DMS53 (cell line): ENCODE measurements at places on chromosomes 2 and 18.

DNA sequence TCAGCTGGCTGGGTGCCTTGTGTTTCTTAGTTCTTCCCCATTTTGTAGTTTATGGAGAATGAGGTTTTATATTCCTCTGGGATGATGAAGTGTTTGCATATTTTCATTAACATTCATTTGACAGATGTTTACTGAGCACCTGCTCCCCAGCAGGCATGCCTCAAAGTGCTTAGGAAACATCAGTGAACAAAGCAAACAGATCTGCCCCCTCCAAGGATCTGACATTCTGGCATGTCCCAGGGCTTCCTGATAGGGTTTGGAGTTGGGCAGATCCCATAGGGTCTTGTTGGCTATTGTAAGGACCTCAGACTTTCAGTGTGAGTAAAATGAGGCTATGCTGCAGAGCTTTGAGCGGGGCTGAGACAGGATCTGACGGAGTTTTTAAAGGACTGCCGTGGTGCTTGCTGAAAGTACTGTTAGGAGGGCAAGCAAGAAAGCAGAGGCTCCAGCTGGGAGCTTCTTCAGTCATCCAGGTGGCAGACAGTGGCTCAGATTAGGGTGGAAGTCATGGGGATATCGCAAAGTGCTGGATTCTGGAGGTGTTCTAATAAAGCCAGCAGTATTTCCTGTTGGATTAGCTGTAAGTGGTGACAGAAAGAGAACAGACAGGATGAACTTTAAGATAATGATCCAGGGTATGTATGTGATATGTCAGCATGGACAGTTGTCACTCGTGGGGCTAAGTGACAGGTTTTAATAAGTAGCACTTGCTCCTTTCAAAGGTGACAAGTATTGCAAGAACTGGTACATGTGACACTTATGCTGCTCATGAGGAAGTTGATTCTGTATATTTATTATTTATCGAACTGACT lies 11.3 kb upstream of the IAH1 start:
- DNase-seq = peak; percentile 40

DNA sequence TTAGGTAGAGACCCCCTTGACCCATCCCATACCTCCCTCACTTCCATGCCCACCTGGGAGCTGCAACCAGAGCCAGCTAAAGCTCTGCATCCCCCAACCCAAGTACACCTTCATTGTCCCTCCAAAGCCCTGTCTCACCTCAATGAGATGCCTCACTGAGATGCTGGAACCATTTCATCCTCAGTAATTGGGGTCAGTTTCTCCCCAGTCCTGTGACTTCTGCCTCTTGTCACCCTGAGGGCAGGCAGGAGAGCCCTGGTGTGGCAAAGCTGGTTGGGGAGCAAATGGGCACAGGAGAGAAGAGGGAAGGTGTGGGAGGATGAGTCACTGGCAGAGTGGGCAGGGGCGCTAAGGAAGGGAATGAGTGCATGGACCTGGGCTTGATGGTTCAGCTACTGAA lies 27.9 kb upstream of the NT5DC4 start:
- DNase-seq = peak; percentile 69

GRCh38 chr2:210004881-210005280 lies 2.4 kb downstream of the RPE start:
- no peak for DNase-seq

GRCh38 chr2:15040429-15041084 lies 408.0 kb downstream of the LRATD1 start:
- no peak for DNase-seq

- DNase-seq = peak; percentile 83
Measured at GRCh38 chr18:60649842-60650536, 277.4 kb upstream of the MC4R start.

GRCh38 chr2:238861766-238862315 lies 14.0 kb downstream of the TWIST2 start:
- no peak for DNase-seq

- no peak for DNase-seq
Measured at GRCh38 chr2:197238043-197238365, 72.6 kb downstream of the ANKRD44 start.

GRCh38 chr2:53751728-53752127 lies 15.9 kb upstream of the CHAC2 start:
- DNase-seq = no peak

- peak; percentile 85 for DNase-seq
Measured at GRCh38 chr2:47323009-47323821, 79.7 kb upstream of the MSH2 start.

GRCh38 chr18:13500869-13501542 lies 225.4 kb downstream of the FAM210A start:
- peak; percentile 23 for DNase-seq

DNA sequence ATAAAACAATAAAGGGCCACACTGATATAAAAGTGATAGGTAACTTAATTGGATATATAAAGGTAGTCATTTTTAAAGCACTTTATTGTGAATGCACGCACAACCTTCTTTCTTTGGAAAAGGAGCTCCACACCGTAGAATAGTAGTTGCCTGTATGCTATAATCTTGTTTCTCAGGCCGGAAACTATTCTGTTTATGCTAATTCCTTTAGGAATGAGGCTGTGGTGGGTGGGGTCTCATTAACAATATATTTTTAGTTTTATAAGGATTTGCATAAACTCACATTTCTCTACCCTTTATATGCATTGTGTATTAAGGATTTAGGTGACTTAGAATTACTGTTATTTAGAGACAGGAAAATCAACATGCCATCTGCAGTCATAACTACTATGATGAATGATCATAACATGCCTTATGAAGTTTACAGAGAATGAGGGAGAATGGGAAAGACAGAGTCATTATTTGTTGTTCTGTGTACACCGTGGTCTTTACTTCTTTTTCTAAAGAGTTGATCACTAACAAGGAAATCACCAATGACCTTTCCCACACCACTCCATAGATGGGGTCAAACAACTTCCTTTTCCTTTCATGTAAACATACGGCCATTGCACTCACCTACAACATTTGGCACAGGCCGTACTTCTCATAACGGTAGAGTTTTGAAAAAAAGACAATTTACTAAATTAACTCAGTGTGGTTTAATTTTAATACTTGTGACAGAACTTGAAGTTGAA lies 84.5 kb downstream of the PIEZO2 start:
- DNase-seq = no peak

GRCh38 chr2:14451312-14451711 lies 181.2 kb upstream of the LRATD1 start:
- peak; percentile 46 for DNase-seq

- no peak for DNase-seq
Measured at GRCh38 chr2:44200759-44201158, 32.1 kb downstream of the PPM1B start.

- DNase-seq = no peak
Measured at GRCh38 chr2:24012521-24013188, 2.8 kb downstream of the MFSD2B start.

- DNase-seq = no peak
Measured at GRCh38 chr18:27130065-27130630, 55.0 kb downstream of the CHST9 start.

DNA sequence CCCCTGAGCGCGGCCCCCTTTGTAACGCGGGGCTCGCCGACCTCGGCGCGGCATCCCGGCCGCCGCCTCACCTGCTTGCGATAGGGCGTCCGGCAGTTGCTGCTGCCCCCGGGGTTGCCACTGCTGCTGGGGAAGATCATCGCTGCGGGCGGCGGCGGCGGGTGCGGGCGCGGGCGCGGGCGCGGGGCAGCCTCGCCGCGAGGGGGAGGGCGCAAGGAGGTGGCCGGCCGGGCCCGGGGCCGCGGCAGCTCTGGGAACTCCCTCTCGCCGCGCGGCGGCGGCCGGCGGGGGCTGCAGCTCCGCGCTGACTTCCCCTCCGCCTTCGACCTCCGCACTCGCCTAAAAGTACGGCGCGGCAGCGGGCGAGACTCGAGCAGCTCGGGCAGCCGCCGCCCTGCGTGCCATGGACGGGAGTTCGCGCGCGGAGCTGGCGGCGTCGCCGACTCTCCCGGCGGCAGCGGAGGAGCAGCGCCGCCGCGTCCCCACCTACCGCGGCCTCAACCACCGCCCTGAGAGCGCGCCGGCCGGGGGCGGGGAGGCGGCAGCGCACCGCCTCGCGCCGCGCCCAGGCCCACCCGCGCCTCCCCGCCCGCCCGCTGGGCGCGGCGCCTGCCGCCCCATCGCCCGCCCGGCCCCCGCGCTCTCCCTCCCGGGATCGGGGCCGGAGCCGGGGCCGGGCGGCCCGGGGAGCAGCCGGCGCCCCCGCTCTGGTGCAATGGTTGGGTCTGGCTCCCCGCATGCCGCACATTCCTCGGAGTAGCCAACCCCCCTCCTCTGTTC lies 86.0 kb downstream of the RBMS1 start:
- peak; percentile 82 for DNase-seq

DNA sequence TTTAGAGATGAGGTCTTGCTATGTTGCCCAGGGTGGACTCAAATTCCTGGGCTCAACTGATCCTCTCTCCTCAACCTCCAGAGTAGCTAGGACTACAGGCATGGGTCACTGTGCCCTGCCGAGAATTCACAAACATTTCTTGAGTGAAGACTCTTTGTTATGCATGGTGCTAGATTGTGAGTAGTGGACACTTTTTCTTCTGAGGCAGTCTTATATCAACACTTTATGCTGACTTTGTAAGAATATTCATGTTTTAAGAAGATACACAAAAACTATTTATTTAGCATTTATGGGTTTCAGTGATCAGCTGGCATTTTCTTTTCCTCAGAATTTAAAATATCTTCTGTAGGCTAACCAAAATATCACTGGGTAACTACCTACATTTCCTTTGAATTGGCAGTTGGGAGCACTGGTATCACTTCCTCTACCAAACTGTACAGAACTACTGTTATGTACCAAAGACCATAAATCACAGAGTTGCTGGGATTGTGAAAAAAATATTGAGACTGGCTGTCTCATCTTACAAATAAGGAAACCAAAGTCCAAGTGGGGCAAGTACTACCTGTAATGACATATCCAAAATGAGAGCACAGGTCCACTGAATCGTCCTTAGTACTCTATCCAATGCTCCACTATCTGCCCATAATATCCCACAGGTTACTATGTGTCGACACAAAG lies 34.0 kb downstream of the DOCK10 start:
- no peak for DNase-seq

DNA sequence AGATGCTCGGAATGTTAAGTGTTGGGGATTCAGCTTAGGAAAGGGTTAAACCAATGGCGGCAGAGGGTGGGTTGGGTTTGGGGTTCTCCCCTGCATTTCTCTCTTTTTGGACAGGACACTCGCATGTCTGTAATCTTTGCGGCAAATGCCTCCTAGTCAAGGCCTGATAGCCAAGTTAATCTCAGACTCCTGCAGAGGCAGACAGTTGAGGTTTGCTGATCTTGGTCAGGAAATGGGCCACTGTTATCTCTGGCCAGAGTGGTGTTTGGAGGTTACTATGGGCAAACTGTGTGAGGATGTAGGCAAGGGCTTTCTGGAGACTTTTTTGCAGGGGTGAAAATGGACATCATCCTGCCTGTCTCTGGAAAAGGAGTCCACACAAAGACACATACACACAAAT lies 188.8 kb downstream of the SETBP1 start:
- DNase-seq = no peak

DNA sequence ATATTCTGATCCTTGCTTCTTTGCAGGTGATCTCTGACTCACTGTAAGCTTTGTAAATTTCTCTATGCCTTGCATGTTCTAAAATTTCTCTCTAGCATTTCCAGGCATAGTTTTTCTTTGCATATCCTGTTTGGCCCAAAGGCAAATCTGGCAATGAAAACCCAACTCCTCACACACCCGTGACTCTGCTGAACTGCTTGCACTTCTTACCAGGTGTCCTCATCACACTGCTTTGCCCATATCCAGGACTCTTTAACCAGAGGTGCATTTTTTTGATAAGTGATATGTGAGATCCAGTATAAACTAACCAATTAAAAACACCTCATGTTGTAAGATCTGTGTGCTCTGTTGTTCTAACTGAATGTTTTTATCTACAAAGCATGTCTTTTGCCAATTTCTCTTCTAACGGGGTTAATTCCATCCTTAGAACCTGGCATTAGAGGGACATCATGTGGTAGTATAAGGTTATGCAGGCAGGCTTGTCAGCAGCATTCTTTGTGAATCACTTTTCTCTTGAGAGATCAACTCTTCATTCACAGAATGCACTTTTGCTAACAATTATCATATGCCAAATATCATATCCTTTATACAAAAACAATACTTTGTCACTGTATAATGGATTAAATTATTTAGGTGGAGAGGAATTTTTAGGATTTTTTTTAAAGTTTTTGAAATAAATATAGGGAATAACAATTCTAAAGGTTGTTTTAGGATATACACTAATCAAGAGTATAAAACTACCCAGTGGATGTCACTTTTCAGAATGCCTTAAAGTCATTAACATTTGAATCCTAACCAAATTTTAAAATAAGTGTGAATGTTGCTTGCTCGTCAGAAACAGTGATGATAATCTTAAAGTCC lies 20.8 kb upstream of the TMX3 start:
- DNase-seq = peak; percentile 78
